Activated T-cell treated with anti-CD3 and anti-CD28 coated beads for 4 hours (primary cell): ENCODE measurements at places on chromosomes 2 and 18.
A peak's percentile ranks its signal among the peaks of the same experiment; 100 is the strongest.

- DNase-seq = no peak
These were observed 261.0 kb downstream of the TPGS2 start for GRCh38 chr18:36567800-36568199.

DNA sequence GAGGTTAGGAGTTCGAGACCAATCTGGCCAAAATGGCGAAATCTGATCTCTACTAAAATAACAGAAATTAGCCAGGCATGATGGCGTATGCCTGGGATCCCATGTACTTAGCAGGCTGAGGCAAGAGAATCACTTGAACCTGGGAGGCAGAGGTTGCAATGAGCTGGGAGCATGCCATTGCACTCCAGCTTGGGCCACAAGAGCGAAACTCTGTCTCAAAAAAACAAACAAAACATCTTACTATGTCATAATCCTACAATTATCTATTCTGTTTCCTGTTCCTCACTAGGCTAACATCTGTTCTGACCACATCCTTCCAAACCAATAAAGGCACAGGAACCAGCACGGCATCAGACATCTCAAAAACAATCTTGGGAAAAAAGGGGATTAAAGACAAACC is 361.8 kb upstream of the UBE2E3 start:
- no peak for DNase-seq

DNA sequence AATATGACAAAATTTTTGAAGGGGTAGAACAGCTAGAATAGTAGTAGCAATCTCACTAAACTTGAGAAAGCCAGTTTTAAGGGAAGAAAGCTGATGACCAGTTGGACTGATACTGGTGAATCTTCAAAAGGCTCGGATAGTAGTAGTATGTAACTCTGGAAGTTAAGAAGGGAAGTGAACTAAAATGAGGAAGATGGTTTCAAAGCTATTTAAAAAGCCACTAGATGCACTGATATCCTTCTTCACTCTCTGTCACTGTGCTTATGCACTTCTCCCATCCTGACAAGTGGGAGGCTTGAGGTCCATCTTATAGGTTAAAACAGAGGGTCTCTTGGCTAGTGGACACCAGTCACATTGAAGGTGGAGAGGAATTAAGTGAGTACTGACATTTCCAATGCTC is 141.1 kb downstream of the NCOA1 start:
- DNase-seq = no peak

DNA sequence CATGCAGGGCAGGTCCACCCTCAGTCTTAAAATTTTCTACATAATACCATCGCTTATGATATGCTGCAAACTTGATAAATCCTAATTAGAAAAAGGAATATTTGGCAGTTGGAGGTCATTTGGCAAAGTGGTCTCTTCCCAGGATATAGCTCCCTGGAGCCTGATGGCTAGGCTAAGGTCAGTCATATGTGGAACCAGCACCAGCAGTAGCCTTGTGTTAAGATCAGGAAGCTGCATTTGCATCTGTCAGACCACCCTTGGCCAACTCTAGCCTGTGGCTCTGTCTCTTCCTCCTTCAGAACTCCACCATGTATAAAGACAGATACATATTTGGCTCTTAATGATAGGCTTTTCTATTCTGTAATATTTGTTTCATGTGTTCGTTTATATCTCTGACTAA is 5.4 kb upstream of the HK2 start:
- DNase-seq = no peak

GRCh38 chr2:64918220-64918886 is 70.8 kb upstream of the SLC1A4 start:
- DNase-seq = no peak

- DNase-seq = no peak
These were observed 122.1 kb downstream of the DLGAP1 start for GRCh38 chr18:4333043-4333442.

DNA sequence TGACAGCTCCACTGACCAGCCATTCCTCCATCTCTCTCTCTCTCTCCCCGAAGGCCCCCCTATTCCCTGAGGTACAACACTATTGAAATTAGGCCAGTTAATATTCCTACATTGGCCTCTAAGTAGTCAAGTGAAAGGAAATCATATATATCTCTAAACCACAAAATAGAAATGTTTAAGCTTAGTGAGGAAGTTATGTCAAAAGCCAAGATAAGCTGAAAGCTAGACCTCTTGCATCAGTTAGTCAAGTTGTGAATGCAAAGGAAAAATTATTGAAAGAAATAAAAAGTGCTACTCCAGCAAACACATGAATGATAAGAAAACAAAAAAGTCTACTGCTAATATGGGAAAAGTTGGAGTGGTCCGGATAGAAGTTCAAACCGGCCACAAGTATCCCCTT is 301.3 kb upstream of the RBMS1 start:
- no peak for DNase-seq

DNA sequence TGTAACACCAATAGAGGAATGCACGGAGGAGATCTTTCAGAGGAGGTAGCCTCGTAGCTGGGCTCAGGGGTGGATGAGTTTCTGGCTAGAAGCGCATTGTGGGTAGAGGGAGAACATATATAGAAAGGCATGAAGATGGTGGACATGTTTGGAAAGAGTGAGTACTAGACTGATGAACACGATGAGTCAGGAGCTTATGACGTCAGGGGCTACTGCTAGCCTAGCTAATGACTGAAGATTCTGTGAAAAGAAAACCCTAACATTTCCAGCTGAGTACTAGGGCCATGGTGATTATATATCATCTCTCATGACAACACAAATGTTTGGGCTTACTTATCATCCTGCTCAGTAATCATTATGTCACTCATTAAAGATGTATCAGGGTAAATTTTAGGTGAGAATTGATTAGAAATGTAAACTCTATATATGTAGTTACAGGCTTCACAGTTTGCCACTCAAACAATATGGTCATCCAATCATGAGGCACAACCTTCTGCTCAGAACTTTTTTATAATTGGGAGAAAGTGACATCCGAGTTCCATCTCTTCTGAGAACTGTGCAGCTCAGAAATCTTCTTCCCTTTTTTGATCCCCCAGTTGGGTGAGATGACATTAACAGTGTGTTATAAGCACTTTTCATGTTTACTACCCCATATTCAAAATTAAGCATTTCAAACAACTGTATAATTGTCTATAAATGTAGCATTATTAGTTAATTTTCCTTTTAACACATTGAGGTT is 22.2 kb upstream of the IL1RN start:
- DNase-seq = peak; percentile 21

- DNase-seq = no peak
These were observed 926.2 kb upstream of the SOX11 start for GRCh38 chr2:4765787-4766530.
